Transverse colon (tissue), 4 donors: ENCODE measurements at places on chromosomes 1 and 21. TPM values are rescaled to one million over a fixed set of nuclear protein-coding genes. Genes with fewer than 3 reads are reported as not detected.

DNA sequence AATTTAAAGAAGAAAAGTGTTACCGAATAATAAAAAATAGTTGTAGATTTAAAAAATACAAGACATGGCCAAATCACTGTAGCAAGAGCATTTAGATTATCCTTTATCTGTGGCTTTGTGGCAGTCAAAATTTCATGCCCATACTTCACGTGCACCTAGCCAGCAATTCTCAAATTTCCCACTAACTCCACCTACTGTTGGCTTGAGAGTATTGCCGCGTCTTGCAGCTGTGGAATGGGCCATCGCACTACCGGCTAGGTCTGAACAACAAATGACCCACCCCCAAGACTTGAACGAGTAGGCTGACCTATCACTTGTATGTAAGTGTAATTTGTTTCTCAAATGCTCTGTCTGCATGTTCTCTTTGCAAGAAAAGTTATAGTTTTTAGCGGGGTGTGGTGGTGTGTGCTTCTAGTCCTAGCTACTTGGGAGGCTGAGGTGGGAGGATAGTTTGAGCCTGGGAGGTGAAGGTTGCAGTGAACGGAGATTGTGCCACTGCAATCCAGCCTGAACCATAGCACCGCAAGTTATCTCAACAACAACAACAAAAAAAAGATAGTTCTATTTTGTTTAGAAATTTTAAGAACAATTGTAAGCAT, 4.1 kb downstream of the KRTAP13-4 start:
- DNase-seq = peak; percentile 7

Gene ACTL8
- total RNA-seq = not detected

DNA sequence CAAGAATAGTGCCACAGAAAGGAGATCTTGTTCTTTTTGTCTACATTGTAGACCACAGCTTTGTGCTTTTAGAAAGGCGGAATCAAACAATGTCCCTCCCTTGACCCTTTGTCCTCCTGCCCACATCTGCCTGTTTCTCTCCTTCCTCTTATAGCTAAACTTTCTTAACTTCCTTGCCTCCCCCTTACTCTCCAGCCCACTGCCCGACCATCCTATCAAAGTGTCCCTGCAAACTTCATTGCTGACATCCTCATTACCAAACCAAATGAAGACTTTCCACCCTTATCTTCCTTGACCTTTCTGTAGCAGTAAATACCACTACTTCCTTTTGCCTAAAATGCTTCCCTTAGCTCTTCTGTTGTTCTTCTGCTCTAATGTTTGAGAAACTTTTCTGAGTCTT, 5.0 kb downstream of the SELP start:
- no peak for DNase-seq

DNA sequence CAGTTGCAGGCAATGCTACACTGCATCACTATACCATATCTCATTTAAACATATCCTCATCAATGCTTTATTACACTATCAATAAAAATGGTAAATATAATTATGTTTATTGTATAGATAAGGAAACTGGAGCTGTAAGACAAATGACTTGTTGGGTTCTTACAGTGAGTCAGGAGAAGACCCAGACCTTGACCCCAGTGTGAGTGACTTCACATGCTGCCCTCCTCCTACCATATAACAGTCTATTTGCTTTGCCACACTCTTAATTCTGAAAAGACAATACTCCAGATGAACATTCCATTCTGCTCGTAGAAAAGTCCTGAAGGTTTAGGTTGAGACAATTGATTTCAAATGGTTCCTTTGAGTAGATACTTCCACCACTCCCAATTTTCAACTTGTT, 550.5 kb downstream of the PLPP3 start:
- peak; percentile 9 for DNase-seq

Gene CRP
- total RNA-seq = not detected

DNA sequence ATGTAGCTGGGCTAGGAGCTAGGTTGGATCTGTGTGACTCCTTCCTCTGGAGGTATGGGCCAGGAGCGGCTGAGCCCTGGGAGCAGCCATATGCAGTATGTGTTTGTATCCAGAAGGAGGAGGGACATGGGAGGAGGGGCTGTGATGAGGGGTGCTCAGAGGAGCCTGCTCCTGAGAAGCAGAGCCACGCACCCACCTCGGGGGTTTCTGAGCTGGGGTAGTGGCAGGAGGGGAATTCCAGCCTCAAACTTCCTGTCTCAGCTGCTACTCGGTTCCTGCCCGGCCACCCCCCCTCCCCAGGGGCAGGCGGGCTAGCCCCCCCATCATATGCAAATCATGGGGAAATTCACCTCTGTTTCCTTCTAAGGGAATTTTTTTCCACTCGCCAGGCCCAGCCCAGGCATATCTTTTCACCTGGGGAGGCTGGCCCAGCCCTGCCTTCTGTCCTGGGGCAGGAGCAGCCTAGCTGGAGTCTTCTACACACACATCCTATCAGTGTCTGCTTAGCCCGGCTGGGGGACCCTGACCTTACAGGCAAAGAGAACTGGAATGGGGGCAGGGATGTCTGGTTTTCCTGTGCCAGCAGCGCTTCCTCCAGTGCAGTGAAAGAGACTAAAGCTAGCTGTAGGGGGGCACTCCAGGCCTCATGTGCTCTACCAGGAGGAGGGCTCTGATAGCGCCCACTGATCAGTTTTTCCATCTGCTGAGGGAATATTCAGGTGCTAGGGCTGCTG, 3.0 kb downstream of the ZC3H12A start:
- peak; percentile 87 for DNase-seq

GRCh38 chr1:162690672-162691434, 58.6 kb downstream of the DDR2 start:
- peak; percentile 35 for DNase-seq

Gene APOBEC4
- 0.14 TPM for total RNA-seq

Gene LYST
- 22.8 TPM for total RNA-seq

Gene CR1L
- total RNA-seq = not detected

Gene BACE2
- 38.5 TPM for total RNA-seq

DNA sequence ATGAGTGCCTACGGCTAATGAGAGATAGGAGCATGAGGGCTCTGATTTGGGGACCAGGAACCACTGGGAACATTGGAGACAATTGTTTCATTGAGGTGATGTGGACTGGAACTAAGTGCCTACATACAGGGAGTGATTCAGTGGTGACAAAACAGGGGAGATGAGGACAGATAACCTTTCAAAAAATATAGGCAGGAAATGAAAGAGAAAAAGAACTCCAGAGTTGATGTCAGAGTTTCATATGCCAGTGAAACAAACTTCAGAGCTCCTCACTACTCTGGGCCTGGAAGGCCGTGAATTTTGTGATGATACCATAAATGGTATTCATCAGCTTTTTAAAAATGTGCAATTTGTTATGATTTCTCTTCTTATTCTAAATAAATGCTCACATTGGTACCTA, 39.3 kb downstream of the FASLG start:
- no peak for DNase-seq
